ENCODE measurements at places on chromosomes 1 and 21. TPM values are rescaled to one million over a fixed set of nuclear protein-coding genes. Genes with fewer than 3 reads are reported as not detected.

USH2A gene
- total RNA-seq = 0.31 TPM

KCNAB2 gene
- 6.9 TPM for total RNA-seq

A3GALT2 gene
- total RNA-seq = not detected

SELENBP1 gene
- total RNA-seq = 5.3 TPM

NRIP1 gene
- total RNA-seq = 77.9 TPM

SNRPE gene
- 61.0 TPM for total RNA-seq

RAB4A gene
- total RNA-seq = 36.0 TPM

ZNF670 gene
- total RNA-seq = 20.7 TPM

RPS27 gene
- total RNA-seq = 1,626 TPM

AMPD1 gene
- total RNA-seq = not detected

HTR1D gene
- total RNA-seq = 0.31 TPM

IVL gene
- total RNA-seq = not detected

IFNLR1 gene
- total RNA-seq = under 0.01 TPM

HAPLN2 gene
- total RNA-seq = 1.3 TPM
